ENCODE measurements at places on chromosomes 5 and 9.

DNA sequence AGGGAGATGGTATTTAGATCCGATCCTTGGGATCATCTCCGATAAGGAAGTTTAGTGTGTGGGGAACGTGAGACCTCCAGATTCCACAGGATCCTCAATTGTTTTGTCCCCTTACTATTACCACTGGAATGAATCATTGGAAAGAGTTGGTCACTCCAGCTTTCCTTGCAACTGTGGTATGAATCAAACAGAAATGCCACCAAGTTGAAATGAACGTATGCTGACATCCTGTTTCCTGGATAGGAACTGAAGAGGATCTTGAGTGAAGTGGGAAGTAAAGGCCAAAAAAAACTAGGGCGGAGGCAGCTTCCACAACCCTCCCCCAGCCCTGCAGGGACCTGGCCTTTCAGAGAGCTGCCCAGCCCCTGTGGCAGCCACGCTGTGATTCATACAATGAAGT, 23.9 kb downstream of the IRX1 start:
- DNase-seq: no peak

- no peak for DNase-seq
Observed at GRCh38 chr5:106205916-106206571, 1464.7 kb downstream of the EFNA5 start.

DNA sequence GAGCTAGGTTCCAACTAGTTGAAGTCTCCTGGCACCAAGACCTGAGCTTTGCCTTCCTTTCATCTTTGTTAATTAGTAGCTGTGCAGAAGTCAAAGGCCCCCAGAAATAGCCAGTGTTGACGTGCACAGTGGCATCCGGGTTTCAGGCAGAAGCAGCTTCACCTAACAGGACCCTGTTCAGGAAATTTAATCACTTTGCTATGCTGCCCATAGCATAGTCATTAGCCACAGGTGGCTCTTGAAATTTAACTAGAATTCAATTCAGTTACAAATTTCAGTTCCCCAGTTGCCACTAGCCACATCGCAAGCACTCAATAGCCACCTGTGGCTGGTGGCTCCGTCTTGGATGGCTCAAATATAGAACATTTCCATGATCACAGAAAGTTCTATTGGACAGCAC, 179.1 kb downstream of the GOLPH3 start:
- no peak for DNase-seq

DNA sequence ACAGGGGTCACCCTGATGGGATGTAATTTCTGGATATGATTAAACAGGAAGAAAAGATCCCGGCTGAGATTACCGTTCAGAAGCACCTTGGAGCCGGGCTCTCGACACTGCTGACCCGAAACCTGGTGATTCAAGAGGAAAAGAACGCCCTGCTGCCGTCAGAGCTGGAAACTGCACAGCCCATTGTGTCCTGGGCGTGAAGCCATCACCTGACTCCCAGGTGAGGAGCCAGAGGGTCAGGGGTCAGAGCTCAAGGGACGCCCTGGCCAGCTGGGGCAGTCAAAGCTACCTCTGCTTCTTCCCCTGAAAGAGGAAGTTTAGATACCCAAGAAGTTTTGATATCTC, 17.8 kb upstream of the SLC12A7 start:
- DNase-seq: no peak

GRCh38 chr5:89055015-89055694, 172.2 kb upstream of the MEF2C start:
- no peak for DNase-seq

DNA sequence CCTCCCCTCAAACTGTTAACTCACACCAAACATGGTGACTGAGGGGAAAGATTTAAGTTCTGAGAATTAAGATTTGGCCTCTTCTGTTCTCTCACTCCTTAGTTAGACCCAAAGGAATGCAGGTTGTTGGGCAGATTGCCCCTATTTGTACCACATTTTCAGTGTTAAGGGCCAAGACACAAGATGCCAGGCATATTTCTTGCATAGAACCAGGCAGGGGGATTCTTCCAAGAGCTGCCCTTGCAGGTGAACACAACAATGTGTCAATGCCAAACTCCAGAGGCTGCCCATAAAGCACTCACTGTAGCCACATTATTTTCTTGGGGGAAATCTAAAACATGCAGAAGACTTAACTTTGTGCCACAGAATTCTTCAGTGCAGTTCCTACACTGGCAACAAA, 14.7 kb downstream of the MPDZ start:
- no peak for DNase-seq

- no peak for DNase-seq
Observed at GRCh38 chr5:132756542-132756941, 9.3 kb downstream of the CCNI2 start.

GRCh38 chr5:176740702-176741496, 69.5 kb upstream of the UNC5A start:
- no peak for DNase-seq

DNA sequence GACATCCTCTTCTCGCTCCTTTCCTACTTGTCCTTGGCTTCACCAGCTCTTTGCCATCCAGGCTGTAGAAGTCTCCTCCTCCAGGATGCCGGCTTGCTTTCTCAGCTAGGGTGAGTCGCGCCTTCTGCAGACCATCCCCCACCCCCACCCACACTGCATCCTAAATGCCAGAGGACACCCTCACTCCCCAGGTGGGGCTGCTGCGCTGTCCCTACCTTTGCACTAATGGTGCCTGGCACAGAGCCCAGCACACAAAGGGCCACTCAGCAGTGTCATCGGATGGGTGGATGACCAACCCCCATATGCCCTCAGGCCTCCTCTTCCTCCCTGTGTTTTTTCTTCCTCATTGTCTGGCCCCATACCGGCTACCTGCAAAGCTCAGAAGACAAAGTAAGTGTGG, 14.8 kb downstream of the IL9 start:
- peak; percentile 59 for DNase-seq

DNA sequence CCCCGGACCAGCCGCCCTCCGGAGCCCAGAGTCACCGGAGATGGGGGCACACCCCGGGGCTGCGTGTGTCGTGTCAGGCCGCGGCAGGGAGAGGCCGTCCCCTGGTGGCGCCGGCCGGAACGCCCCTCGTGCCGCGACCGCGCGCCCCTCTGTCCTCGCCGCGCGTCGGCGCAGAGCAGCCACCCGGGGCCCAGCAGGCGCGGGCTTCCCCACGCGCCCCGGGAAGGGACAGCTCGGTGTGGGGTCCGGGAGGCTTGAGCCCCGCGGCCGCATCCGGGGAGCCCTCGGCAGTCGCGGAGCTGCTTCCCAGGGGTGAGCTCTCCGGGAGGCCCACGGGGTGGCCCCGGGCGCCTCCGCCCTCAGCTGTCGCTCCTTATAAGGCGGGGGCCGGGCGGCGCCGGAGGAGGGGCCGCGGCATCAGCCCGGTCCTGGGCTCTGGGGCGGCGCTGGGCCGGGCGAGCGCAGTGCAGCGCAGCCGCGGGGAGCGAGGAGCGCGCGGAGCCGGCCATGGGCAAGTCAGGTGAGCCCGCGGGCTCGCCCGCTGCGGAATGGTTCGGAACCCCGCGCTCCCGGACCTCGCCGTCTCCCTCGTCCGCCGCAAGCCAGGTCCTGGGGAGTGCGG, at the start of gene GLIPR2:
Gene GLIPR2 (plus strand): TSS at position 462 of the 622 bp plus-strand sequence. CDS start 46 bp downstream, at position 508.
- peak; percentile 82 for DNase-seq

GRCh38 chr5:152689250-152689711, 284.2 kb upstream of the NMUR2 start:
- DNase-seq: no peak

GRCh38 chr5:122775550-122776542, 966 bp downstream of the SNX2 start:
- DNase-seq: peak; percentile 2

DNA sequence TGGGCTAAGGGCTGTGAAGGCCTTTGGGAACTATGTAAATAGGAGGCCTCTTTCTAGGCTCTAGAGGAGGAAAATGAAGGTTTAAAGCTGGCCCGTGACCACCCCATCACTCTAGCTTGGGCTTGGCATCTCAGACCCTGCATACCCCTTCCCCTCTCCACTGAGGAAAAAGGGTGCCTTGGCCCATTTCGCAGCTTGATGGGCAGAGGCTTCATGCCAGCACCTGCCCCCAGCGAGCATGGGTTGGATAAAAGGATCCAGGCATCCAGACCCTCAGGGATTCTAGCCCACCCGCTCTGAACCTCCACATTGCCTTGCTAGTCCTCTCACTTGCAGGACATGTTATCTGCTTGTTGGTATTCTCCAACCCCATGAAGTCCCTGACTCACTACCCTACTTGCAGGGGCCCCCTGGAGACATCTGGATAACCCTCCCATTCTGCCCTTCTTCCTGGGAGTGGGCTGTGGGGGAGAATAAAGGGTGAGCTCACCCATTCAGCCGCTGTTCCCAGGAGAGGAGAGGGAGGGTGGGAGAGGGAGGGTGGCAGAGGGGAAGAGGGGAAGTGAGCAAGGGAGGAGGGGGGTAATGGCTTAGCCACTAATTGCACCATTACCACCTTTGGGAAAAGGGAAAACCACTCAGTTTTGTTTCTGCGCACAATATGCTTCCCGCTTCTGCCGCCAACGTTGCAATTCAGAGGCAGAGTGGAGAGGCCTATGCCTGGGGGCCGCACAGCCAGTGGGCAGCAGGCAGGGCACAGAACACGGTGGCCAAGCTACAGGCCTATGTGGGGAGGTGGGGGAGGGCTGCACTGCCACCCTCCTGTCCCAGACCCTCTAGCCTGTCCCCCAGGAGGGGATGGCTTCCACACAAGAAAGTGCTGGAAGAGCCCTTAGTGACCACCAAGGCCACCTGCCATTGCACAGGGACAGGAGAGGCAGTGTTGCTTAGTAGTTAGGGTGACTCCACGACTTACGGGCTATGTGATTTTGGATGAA, 2.1 kb upstream of the CAMK2A start:
- DNase-seq: no peak

DNA sequence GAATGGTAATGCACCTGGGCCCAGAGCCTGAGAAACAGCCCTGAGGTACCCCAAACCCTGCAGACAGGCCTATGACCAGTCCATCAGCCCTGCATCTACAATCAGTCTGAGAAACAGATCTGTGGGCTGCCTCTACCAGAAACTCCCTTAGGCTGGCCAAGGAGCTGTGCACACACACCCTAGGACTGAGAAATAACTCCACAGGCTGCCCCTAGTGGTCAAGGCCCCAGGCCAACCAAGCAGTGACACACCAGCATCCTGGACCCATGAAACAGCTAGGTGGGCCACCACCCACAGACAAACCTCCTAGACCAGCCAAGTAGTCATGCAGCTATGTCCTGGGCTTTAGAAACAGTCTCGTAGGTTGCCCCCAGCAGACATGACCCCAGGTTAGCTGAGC, 253.6 kb upstream of the VLDLR start:
- no peak for DNase-seq

DNA sequence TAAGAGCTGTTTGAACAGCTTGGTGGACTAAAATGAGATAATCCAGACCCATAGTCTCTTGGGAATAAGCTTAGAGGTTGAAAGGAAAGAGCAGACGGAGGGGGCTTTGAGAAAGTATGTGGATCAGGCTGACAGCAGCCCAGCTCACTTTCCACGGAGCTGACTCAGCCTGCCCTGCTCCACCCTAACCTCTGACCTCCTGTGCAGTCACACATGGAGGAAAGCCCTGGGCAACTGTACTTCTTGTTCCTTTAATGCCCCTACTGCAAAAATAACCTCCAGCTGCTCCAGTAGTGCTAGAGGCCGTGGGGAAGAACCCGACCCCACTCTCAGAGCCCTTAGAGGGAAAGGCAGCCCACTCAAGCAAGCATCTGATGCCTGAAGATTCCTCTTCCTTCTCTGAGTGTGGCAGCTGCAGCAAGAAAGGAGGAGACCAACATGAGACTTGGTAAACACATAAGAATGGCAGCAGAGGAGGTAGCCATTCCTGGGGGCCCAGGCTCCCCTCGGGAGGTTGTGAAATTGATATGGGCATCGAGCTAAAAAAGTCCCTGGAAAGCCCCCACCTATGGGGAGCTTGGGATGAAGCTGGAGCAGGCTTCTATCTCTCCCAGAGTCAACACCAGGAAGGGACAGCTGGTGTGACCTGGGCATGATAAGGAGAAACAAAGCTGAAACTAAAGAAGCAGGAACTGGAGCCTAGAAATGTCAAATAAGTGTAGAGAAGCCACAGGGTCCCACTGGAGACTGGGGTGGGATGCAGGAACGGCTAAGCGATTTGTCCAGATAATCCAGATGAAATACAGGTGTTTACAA, 204.3 kb downstream of the PIK3R1 start:
- peak; percentile 41 for DNase-seq

DNA sequence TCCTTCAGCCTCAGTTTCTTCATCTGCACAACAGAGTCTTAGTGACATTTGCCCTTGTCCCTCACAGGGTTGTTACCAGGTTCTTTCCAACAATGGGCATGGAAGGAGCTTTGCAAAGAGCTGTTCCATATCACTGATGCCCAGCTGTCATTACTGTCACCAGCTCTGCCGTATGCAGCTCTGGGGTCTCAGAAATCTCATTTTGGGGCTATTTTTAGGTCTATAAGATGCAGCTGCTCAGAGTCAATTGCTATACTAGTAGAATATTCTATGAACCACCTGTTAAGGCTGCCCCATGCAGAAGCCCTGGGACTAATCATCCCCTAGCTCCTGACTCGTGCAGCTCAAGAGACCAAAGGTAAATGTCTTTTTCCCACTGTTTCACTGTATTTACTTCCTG, 105.1 kb upstream of the TNPO1 start:
- DNase-seq: no peak

- no peak for DNase-seq
Observed at GRCh38 chr5:17619354-17619753, 9.2 kb downstream of the TAF11L12 start.

DNA sequence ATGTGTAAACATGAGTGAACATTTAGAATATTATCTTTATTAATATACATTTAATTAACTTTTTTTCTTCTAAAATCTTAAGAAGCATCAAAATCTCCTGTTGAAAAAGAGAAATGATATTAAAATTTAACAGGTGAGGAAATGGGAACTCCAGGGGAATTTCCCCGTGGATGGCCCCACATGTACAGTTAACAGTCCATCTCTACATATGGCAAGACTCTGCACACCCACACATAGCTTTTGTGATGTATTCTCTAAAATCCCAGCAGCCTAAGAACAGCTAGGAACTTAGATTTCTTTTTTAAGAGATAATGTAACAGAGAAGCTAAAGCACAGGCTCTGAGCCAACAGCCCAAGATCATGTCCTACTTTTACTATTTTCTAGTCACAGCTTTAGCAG, 556.3 kb upstream of the RGMB start:
- DNase-seq: no peak

DNA sequence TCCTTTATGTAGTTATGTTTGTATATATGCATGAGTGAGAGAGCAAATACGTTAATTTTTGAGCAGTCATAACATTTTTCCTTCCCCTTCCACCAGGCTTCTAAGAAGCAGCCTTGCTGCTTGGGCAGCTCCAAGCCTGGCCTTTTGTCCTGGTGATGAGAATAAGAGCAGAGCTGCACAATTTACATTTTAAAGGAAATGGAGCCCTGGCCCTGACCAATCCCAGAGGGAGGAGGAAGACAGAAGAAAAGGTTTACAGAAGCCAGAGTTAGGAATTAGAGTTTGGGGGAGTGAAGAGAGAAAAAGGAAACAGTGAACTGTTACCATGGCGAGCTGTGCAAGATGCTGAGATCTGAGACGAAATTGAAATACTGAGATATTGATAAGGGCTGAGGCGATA, 25.3 kb upstream of the EFNA5 start:
- DNase-seq: no peak

DNA sequence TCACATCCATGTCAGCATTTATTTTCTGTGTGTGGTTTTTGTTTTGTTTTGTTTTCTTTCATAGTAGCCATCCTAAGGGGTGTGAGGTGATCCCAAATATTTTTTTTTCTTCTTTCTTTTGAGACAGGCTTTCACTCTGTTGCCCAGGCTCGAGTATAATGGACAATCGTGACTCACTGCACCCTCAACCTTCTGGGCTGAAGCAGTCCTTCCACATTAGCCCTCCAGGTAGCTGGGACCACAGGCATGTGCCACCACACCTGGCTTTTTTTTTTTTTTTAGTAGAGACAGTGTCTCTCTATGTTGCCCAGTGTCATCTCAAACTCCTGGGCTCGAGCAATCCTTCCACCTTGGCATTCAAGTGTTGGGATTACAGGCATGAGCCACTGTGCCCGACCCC, 59.1 kb downstream of the CDC42SE2 start:
- no peak for DNase-seq
